ENCODE measurements at places on chromosomes 16 and 17. TPM values are rescaled to one million over a fixed set of nuclear protein-coding genes. Genes with fewer than 3 reads are reported as not detected.
A peak's percentile ranks its signal among the peaks of the same experiment; 100 is the strongest.

GRCh38 chr16:54510685-54511221 lies 224.2 kb upstream of the IRX3 start:
- DNase-seq = no peak

DNA sequence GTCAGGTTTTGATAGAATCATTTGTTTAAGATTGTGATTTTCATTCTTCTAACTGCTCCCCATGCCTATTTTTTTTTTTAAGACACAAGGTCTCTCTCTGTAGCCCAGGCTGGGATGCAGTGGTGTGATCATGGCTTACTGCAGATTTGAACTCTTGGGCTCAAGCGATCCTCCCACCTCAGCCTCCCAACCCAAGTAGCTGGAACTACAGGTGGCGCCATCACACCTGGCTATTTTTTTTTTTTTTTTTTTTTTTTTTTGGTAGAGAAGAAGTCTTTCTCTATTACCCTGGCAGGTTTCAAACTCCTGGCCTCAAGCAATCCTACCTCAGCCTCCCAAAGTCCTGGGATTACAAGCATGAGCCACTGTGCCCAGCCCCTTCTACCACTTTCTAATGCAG lies 223.3 kb downstream of the CBLN1 start:
- no peak for DNase-seq

DNA sequence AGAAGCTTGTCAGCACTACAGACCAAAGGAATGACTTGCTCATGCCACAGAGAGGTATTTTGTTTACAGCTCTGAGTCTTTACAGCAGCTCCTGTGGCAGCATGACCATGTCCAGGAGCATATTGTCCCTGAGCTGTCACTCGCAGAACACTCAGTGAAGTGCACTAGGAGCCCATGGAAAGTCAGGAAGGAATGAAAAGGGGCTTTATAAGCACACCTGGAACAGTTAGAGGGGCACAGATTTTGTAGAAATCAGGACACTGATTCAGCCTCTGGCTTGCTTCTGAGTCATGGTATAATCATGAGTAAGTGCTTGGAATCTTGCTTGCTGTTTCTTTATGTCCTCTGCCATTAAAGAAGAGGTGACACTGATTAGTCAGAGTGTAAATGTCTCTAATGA lies 41.0 kb downstream of the TADA2A start:
- peak; percentile 34 for DNase-seq

- DNase-seq = no peak
Measured at GRCh38 chr16:81830845-81831540, 51.9 kb downstream of the PLCG2 start.

DNA sequence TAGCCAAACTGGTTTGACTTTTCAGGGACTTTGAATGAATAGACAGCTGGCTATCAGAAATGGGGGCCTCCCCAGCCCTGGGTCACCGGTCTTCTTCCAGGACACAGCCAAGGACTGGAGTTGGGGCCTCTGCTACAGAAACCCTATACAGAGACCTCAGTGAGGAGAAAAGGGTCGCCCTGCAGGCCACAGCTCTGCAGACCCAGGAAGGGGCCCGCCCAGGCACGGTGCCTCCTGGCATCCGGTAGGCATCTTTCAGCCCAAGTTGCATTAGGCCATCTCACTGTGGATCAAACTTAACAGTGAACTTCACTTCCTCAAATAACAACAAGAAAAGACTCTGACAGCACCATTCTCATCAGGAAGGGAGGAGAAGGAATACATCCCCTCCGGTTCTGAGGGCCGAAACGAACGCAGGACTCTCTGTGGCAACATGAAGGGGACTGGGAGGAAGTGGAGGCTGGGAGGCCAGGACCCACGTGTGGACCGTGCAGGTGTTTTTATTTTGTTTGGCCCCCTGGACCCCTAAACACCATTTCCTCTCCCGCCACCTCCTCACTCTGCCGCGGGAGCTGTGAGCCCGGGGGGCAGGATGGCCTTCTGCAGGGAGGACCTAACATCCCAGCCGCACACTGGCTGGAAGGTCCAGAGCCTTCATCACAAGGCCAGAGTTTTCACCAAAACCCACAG lies 7.2 kb downstream of the SLC38A10 start:
- no peak for DNase-seq

- no peak for DNase-seq
Measured at GRCh38 chr17:77320044-77320440, 179.3 kb downstream of the SEC14L1 start.

DNA sequence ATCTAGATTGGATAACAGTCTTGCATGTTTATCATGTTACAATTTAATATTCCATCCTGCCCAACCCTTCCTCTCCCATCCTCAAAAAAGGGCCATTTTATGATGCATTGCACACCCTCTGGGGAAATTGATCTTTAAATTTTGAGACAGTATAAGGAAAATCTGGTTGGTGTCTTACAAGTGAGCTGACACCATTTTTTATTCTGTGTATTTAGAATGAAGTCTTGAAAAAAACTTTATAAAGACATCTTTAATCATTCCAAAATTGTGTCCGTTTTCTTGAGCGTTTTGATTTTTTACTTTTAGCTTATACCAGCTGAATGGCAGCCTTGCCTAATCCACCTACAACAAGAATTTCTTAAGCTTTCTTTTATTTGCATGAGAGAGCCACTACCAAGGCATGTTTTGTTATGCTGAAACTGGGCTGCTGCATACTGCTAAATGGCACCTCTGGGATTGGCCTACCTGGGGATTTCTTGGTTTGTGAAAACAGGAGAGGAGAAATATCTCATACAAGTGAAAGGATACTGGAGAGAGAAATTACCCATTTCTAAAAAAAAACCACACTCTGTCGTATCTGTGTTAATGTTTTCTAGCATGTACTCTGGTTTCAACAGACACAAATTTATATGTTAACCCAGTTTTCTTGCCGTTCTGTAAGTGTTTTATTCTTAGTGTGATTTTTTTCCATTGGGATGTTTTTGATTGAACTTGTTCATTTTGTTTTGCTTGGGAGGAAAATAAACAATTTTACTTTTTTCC lies 52.2 kb downstream of the TUBD1 start:
- DNase-seq = peak; percentile 40

DNA sequence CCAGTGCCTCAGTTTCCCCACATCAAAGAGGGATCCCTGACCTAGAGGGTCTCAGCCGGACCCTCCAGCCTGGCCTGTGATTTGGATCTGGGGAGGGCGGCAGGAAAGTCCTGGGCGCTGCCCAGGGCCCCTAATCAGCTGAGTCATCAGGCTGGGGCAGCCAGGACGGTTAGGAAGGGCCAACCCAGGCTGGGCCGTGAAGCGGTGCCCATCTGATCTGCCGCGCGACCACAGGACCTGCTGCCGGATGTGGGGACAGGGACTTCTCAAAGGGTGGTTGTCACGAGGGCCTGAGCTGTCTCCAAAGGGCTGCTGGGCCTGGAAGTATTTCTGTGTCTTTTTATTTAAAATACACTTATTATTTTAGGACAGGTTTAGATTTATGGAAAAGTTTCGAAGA lies 4.4 kb downstream of the TPSAB1 start:
- DNase-seq = no peak

- DNase-seq = peak; percentile 54
Measured at GRCh38 chr17:37088459-37088858, 139.7 kb downstream of the AATF start.

GRCh38 chr16:3578610-3579551 lies 1.7 kb upstream of the NLRC3 start:
- peak; percentile 27 for DNase-seq

LRRC37A gene
- 1.9 TPM for total RNA-seq

RNU2-1 gene
- not detected for total RNA-seq

KIFC3 gene
- total RNA-seq = 75.4 TPM

KRT39 gene
- not detected for total RNA-seq

TVP23C gene
- 21.6 TPM for total RNA-seq

GLP2R gene
- not detected for total RNA-seq

SMARCD2 gene
- total RNA-seq = 78.8 TPM

Data from dermis blood vessel endothelial cell (primary cell).